ELF-1 (cell line): ENCODE measurements at places on chromosomes 2 and 18.

DNA sequence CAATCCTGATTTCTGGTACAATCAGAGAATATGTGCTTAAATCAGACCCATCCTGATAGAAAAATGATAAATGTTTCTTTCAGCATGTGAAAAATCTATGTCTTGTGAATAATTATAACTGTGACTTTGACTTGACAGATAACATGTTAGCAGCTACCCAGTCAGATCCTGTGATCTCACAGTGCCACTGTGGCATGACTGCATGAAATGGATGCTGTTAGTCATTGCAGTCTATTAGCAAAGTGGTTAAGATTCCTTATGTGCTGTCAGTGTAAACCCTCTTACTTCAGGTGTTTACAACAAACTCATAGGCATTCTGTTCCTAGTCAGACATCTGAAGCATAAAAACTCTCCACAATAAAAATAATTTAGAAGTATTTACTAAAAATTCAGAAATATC lies 244.6 kb upstream of the RND3 start:
- no peak for DNase-seq

GRCh38 chr2:58720770-58721697 lies 479.9 kb upstream of the FANCL start:
- no peak for DNase-seq

DNA sequence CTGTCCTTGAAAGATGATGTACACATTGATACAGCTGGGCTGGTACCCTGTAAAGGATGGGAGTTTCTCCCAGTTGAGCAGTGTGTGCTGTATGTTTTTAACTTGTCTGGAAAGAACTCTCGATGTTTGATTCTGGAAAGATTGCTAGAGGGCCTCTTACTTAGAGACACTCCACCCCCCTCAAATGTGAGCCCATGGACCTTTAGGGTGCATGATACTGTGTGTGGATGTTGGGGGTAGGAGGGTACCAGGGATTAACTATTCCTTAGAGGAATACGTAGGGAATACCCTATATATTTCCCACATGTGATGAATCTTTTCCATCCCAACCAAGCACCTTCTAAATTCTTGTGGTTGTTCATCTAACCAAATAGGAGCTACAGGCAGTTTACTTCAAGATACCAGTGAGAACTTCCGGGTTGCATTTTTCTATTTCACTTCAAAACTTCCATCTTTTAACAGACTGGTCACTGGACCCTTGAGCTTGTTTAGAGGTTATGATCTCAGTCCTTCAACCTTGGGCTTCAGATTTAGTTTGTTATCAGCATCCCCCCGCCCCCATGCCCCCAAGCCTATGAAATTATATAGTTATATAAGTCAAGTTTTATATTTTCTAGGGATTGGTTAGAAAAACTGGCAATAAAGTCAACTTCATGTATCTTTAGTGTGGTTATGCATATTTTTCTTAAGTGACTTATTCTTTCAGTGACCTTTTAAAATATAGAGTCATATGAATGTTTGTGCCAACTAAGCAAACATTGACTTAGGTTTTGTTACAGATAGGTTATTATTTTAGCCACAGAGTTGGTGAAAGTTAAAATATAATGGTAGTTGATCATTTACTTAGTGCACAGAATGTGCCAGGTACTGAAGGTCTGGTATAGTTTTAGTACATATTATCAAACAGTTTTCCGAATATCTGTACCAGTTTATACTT lies 18.2 kb downstream of the AFTPH start:
- no peak for DNase-seq

- peak; percentile 56 for DNase-seq
Observed at GRCh38 chr2:219142329-219142728, 18.3 kb downstream of the NHEJ1 start.

DNA sequence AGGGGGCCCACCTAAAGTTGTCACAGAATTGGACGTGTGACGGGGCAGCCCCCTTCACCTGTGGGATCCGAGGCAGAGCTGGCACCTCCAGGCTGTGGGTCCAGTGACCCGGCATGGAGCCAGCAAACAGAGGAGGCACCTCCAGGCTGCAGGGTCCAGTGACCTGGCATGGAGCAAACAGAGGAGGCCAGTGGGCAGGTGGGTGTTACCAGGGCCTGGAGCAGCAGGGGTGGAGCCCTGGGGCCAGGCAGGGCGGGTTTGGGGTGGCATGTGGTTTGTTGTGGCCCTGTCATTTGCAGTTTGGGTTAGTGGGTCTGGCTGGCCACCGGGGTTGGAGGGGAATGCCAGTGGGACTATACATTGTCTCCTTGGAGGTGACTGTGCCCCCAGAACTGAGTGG lies 68.2 kb downstream of the HPCAL1 start:
- DNase-seq = no peak

DNA sequence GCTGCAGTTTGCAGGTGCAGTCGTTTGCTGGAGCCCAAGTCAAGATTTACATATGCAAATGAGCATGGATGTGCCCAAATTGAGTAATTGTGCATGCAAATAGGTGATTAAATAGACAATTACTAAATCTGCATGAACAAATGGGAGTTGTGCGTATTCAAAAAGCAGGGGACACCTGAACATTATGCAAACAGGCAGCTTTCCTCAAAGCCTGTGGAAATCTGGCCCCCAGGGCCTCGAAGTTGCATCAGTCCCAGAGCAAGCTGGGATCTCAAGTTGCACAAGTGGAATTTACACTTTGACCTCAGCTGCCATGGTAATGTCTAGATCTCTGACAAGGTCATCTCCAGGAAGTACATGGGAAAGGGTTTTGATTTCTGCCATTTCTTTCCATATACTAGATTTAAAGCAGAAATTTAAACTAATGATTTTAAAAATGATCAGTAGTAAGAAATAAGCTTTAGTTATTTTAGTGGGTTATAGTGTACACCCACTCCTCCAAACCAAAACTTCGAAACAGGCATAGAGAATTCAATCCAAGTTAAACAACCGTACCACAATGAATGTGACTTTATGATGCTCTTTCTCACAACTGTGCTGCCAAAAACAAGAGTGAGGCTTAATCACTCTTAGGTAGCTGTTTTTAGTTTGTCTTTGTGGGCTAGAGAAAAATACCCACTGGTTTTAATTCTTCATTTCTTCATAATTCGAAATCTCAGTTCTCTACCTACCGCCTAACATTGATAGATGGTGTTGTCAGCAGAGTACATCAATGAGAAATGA lies 110.7 kb downstream of the RND3 start:
- peak; percentile 22 for DNase-seq

GRCh38 chr2:170145191-170145590 lies 32.8 kb upstream of the MYO3B start:
- no peak for DNase-seq

- no peak for DNase-seq
Observed at GRCh38 chr2:96157649-96158553, 12.7 kb upstream of the DUSP2 start.

DNA sequence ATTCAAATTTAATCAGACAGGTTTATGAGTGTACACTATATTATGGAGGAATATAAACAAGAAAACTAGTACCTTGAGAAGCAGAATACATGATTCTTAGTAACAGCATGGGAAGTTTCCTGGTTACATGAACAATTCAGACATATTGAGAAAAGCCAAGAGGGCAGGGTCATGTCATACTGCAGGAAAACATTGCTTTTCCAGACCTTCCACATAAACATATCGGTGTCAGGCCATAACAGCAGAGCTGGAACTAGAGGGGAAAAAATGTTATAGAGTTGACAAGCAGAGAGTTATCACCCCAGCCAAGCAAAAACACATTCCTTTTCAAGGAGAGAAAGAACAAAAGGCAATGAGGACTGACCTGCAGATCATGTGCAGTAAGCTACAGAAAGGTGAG lies 74.7 kb upstream of the ZNF236 start:
- no peak for DNase-seq

- DNase-seq = no peak
Observed at GRCh38 chr2:10848541-10848940, 36.0 kb upstream of the PDIA6 start.

DNA sequence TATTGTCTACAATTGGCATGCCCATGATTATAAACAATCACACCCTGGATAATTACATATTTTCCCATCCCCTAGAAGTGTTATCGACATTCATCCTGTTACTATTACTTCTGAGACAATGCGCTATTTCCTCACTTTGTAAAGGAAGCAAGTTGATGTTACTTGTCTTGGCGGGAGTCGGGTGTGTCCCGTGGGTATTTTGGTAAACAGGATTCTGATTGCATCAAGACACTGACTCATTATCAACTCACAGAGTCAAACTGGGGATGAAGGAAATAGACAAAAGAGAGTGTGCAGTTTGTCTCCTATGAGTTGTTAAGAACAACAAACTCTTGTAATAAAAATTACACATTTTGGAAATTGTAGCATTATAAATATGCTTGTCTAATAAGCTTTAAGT lies 142.7 kb downstream of the GALR1 start:
- DNase-seq = no peak

- no peak for DNase-seq
Observed at GRCh38 chr18:59909289-59910036, 9.7 kb downstream of the PMAIP1 start.

DNA sequence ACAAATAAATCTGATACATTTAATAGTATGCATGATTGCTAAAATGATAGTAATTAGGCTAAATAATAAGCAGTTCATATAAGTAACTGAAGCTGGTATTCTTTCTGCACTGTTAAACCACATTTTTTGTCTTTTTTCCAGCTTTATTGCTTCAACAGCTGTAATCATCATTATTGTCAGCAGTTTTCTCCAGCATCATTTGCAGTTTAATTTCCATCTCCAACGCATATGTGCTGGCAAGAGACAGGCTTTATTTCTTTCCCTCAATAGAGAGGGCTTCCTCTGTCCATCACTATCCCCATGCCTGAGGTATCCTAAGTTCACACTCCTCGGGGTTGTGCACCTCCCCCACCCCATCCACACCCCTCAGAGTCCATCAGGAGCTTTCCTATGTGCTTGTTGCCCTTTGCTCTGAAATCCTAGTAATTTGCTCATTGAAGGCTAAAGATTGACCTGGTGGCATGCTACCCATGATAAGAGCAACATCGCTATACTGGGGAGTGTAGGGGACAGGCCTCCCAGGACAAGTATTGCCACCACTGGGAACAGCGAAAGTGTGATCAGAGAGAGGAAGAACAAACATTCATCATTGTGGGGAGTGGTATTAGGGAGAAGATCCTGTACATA lies 37.1 kb downstream of the B4GALT6 start:
- no peak for DNase-seq

DNA sequence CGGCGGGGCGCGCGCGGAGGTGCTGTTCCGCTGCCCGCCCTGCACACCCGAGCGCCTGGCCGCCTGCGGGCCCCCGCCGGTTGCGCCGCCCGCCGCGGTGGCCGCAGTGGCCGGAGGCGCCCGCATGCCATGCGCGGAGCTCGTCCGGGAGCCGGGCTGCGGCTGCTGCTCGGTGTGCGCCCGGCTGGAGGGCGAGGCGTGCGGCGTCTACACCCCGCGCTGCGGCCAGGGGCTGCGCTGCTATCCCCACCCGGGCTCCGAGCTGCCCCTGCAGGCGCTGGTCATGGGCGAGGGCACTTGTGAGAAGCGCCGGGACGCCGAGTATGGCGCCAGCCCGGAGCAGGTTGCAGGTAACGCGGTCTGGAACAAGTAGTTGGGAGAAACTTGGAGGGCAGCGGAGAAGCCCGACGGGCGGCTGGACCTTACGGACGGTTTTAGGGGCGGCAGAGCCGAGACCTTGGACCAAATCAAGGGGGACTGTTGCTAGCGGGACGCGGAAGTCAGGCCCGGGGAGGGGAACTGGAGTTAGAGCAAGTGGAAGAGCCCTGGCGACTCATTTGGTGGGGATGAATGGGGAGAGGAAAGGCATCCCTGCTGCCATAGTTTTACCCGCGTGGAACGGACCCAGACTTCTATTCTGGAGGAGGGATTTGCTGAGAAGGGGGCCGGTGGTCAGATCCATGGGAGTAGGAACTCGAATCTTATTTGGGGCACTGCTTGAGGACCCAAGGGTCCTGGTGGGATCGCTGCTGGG lies 573 bp downstream of the IGFBP2 start:
- peak; percentile 41 for DNase-seq

DNA sequence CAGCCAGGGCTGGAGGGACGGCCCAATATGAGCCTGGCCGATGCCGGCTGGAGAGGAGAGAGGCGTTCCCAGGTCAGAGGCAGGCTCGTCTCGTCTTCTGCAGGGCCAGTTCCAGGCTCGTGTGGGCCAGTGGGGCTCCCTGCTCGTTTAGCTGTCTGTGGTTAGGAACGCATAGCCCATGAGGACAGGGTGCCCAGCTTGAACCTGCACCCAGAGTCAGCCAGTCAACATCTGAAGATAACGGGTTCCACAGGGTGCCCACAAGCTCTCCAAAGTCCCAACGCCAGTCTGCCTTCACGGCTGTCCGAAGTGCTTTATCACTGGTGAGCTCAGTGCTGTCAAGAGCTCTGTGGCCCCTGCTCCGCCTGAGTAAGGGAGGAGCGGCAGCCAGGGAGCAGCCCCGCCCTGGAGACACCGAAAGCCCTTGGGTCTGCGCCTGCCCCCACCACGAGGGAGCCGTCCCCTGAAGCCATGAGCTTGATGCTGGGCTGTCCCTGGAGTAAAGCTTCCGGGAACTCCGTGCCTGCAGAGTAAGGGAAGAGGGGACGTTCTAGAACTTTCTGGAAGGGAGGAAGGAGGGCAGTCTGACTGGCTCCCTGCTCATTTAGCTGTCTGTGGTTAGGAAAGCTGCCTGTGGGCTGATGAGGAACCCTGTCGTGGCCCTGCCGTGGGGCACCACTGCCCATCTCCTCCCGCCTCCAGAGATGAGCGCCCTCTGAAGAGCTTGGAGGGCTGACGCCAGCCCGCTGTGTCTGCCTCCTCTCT lies 2.7 kb upstream of the HSBP1L1 start:
- DNase-seq = peak; percentile 81
